Fibroblast of skin of right quadriceps (primary cell): ENCODE measurements at places on chromosomes 1 and 21.
A peak's percentile ranks its signal among the peaks of the same experiment; 100 is the strongest.

- DNase-seq, result peak; percentile 45
Observed at GRCh38 chr1:116538544-116538943, 32.3 kb downstream of the CD58 start.

GRCh38 chr1:68703921-68704354, 207.1 kb upstream of the DEPDC1 start:
- DNase-seq, result no peak

- DNase-seq, result no peak
Observed at GRCh38 chr1:228339766-228340685, 66.6 kb downstream of the TRIM11 start.

GRCh38 chr1:204580862-204581261, 64.7 kb downstream of the MDM4 start:
- DNase-seq, result no peak

- peak; percentile 26 for DNase-seq
Observed at GRCh38 chr1:220113136-220113695, 19.3 kb downstream of the IARS2 start.

DNA sequence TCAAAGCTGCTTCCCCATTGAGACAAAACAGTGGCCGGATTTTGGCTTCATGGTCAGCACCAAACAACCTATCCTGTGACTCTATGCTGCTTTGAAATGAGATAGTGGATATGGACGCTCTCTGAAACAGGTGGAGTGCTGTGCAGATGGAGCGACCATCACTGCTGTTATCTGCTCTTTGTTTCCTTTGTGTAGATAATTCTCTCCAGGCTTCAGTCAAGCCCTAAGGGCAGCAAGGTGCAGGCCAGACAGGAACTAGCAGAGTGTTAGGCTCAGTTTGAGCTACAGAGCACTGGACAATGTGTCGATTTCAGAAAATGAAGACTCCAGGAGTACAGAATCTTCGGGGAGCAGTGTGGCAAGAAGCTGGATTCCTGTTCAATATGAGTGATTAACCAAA, 4.8 kb upstream of the IRF6 start:
- no peak for DNase-seq

DNA sequence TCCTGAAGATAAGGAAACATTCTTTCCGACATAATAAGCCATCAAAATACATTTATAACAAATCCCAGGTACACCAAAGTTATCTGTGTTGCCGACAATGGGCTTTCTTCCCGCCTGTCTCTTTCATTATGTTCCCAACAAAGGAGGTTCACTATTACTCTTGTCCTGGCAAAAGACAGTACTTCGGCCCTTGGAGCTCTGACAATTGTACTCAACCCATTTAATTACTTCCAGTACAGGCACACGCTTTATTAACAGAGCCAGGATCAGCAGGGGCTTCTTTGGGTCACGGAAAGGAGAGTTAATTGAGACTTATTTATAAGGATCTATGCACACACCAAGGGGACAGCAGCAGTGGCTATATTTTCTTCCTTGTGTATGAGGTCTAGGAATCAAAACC, 46.6 kb upstream of the DUSP10 start:
- no peak for DNase-seq

- no peak for DNase-seq
Observed at GRCh38 chr1:52603630-52604029, 1.5 kb downstream of the GPX7 start.

DNA sequence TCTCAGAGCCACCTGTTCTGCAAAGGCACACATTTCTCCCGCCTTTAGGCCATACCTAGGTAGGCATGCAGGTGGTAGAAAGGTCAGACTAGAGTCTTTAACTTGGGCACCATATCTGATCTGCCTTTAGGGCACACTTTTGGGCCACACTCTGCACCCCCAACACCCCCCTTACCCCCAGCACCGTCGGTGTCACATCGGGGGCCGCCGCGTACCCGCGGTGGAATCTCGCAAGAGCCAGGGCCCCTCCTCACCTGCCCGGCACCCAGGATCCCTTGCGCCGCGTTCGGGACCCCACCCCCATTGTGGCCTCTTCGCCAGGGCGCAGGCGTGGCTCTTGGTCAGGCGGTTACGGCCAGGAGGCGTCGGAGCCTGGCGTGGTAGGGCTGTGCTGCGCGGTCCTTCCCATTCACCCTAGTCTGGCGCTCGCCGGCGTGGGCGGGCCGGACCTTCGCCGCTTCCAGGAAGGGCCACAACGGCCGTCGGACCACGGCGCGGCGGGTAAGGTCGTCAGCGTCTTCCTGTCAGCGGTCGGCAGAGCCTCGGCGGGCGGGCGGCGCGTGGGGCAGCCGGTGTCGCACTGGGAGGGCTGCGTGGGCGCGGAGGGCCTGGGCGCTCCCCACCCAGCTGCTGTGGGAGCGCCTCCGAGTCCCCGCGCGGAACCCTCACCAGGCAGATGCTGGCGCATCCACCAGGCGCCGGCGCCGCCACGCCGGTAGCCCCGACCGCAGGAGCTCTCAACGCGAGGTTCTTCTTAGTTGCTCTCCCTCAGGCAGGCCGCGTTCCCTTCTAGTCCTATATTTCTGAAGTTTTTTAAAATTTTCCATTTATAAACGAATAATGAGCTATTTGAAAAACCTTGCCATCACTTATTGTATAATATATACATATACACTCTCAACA, at the start of gene DNAH14:
Gene DNAH14 (plus strand): TSS at position 341 of the 903 bp plus-strand sequence. CDS start 23,028 bp downstream, outside the sequence.
- DNase-seq, result peak; percentile 54

DNA sequence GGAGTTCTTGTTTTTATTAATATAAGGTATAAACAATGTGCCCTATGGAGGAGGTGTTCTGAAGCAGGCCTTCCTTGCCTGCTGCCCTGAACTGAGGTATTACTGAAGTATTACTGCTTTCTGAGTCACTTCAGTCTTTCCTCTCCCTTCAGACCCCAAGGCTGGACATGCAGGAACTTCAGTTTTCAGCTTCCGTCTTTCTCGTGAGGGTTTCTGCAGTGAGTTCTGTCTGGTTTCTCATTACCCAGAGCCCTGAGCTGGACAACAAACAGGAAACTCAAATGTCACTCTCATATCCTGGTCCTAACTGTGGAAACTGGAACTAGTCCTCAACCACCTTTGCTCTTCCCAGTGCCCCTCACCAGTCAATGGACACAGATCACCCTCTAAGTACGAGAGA, 46.8 kb downstream of the ELAVL4 start:
- DNase-seq, result no peak

- peak; percentile 36 for DNase-seq
Observed at GRCh38 chr1:103170609-103171008, 62.3 kb upstream of the COL11A1 start.

DNA sequence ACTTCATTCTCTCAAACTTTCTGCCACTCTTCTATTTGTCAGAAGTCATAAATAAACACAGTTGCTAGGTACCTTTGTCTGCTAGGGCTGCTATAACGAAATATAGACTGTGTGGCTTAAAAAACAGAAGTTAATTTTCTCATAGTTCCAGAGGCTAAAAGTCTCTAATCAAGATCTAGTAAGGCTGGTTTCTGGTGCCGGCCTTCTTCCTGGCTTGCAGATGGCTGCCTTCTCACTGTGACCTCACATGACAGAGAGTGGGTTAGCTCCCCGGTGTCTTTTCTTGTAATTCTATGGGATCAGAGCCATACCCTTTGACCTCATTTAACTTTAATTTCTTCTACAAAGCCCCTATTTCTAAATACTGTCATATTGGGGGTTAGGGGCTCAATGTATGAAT, 5.9 kb downstream of the PDC start:
- no peak for DNase-seq

- no peak for DNase-seq
Observed at GRCh38 chr1:31926853-31927660, 11.1 kb downstream of the PTP4A2 start.

GRCh38 chr21:38420140-38420539, 78.1 kb downstream of the ERG start:
- no peak for DNase-seq

GRCh38 chr1:153670257-153670858, 435 bp downstream of the ILF2 start:
- DNase-seq, result no peak

DNA sequence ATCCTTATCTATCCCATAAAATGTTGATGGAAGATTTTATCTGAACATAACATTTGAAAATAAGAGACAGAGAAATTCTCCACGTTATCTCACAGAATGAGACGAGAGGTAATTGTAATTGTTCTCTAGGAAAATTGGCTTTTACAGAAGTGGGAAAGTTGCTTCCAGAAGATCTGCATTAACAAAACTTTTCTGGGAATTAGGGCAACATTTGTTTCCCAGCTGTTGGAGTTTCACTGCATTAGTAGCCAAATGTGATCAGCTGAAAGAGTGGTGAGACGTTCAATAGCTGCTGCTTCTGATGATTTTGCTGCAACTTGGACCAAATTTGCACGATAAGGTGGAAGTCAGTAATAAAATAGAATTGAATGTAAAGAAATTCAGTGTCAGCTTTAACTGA, 7.6 kb downstream of the CHODL start:
- no peak for DNase-seq

GRCh38 chr1:43197343-43198127, 25.4 kb downstream of the CFAP57 start:
- DNase-seq, result no peak

GRCh38 chr1:169250022-169250421, 117.6 kb downstream of the NME7 start:
- DNase-seq, result peak; percentile 2

DNA sequence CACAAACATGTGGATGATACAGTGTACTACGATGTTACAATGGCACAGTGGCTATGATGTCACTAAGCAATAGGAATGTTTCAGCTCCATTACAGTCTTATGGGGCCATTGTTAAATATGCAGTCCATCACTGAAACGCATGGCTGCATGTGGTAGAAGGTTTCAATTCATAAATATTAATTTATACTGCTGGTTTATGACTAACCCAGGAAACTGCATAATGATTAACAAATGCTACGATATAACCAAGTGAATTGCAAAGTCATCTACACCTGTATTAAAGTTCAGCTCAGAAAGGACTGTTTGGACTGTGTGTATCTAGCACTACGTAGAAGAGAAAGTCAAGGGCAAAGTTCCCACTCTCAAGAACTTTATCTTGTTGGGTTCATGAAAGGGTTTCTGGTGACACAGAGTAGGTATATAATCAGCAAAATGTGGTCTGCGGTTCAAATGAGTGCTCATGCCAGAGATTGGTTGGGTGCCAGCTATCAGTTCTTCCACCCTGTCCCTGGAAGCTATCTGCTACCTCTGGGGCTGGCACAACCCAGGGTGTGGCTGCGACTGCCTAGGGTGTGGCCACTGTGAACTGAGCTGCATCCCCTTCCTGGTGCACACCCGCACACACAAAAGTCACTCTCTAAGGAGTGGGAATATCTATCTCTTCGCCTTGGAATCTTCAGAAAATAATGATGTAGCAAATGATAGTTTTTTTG, 14.8 kb downstream of the MGST3 start:
- no peak for DNase-seq

- DNase-seq, result peak; percentile 99
Observed at GRCh38 chr1:51661081-51661518, 44.2 kb downstream of the OSBPL9 start.

DNA sequence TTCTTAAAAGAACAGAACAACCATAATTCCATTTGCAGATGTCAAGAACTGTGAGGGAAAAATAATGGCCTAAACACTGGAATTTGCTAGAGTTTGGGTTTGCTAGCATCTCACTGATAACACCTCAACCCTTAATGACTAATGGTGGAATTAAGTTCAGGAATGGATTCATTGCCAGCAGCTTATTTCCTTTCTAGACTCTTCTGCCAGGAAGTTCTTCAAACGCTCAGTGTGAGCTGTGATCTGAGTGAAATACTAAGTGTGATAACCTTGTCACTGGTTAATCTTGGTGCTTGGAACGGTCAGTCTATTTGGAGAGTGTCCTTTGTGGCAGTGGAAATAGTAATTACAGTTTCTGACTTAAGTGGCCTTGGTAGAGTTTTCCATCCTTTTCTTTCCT, 21.6 kb upstream of the PLEKHM2 start:
- no peak for DNase-seq

GRCh38 chr1:204733289-204733688, 47.8 kb upstream of the LRRN2 start:
- no peak for DNase-seq

DNA sequence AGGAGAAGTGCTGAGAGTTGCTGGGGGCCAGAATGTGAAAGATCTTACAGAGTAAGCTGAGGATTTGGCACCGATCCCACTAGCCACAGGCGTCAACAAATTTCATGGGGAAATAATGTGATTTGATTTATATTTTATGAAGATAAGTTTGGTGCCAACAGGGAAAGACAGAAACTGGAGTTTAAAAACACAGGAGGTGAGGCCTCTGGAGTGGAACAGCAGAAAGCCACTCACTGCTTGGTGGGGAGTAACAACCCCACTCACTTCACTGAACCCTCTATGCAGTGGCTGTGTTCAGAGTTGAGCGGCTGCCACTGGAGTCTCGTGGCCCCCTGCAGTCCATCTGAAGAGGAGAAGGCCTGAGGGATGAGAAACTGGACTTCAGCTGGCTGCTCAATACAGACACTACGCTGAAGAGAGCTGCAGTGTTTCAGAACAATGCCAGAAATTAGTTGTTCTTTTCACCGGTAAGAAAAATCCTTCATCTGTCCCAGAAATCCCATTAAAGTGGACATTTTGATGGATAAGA, 48.0 kb upstream of the RXRG start:
- DNase-seq, result no peak

DNA sequence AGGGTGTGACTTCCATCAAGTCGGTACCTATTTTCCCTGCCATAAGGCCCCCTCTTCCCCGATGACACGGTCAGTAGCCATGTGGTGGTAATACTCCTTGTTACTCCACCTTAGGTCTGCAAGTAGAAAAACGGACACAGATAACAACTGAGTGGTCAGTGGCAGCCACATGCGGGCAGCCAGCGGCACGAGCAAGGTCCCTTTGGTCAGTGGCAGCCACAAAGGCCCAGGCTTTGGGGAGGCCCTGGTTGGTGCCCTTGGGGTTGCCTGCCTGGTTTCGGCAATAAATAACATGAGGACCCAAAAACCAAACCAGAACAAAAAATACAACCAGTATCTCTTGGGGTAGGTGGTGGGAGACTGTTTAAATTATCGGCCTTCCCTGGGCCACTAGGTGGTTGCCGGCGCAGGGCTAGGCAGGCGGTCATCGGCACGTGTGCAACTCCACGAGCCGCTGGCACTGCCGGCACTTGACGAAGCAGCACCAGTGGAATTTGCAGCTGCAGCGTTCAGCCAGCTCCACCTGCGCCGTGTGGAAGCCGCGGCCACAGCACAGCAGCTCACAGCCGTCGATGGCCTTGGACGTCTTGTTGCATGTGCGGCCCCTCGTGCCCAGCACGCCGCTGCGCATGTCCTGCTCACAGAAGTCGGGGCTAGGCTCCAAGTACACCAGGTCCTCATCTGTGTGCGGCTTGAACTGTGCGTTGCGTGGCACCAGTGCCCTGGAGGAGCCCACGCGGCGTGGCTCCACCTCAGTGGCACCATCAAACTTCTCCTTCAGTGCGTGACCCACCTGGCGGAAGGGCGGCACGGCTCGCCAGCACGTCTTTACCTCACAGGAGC, 23.1 kb downstream of the WNT4 start:
- no peak for DNase-seq

DNA sequence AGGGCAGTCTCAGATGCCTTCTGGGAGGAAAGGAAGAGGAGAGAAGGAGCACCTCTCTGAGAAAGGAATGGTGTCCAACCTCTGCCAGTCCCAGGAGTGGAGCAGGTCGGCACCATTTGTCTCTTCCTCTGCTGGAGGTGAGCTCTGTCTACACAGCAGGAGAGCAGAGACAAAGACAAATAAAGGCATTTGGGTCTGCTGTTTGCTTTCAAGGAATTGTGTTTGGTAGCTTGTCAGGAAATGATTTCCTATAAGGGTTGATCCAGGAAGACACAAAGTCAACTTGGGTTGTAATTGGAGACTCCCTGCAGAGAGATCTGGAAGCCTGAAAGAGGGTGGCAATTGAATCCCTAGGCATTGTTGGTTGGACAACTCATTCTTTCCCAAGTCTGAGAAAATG, 34.5 kb upstream of the PLXNA2 start:
- DNase-seq, result no peak
